A549 (cell line): ENCODE measurements at places on chromosomes 1 and 21.
A peak's percentile ranks its signal among the peaks of the same experiment; 100 is the strongest.

DNA sequence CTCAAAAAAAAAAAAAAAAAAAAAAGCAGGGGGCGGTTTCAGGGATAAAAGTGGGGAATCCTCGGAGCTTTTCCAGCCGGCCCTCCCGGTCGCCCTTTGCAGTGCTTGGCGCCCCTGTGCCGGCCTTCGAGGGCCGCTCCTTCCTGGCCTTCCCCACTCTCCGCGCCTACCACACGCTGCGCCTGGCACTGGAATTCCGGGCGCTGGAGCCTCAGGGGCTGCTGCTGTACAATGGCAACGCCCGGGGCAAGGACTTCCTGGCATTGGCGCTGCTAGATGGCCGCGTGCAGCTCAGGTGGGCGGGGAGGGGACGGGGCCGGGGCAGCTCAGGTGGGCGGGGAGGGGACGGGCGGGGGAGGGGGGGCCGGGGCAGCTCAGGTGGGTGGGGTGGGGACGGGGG, 25.3 kb downstream of the RNF223 start:
- DNase-seq, result no peak

GRCh38 chr1:180415985-180416633, 86.3 kb downstream of the ACBD6 start:
- peak; percentile 33 for DNase-seq

- DNase-seq, result no peak
These were observed 2.1 kb downstream of the SLC22A15 start for GRCh38 chr1:115978292-115978941.

DNA sequence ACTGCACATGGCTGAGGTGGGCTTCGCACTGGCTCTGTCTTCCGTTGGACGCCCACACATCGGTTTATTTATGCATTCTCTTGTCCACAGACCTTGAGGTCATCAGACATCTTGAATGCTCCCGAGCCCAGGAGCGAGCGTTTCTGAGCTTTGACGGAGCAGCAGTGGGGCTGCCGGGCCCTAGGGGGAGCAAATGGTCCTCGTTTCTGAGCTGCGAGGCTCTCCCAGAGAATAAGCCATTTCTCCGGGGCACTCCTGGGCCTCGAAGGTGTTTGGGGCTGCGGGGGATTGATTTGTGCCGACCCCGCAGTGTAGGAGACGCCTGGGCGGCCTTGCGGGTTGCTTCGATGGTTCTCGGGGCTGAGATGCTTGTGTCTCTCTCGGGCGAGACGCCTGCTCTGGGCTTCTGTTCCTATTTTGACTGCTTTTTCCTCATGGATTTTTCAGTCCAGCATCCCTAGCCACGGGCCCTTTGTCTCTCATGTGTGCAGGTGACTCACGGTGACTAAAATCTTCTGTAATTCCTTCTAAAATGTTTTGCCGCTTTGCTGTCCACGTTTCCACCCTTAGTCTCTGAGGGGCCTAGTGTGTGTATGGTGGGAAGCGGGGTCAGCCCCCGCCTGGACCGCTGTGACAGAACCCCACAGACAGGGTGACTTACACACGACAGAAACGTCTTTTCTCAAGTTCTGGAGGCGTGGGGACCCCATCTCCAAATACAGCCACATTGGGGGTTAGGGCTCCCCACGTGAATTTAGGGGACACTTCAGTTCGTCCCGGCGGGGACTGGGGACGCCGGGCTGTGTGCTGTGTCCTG, 62.1 kb downstream of the FAAP20 start:
- DNase-seq, result peak; percentile 14

DNA sequence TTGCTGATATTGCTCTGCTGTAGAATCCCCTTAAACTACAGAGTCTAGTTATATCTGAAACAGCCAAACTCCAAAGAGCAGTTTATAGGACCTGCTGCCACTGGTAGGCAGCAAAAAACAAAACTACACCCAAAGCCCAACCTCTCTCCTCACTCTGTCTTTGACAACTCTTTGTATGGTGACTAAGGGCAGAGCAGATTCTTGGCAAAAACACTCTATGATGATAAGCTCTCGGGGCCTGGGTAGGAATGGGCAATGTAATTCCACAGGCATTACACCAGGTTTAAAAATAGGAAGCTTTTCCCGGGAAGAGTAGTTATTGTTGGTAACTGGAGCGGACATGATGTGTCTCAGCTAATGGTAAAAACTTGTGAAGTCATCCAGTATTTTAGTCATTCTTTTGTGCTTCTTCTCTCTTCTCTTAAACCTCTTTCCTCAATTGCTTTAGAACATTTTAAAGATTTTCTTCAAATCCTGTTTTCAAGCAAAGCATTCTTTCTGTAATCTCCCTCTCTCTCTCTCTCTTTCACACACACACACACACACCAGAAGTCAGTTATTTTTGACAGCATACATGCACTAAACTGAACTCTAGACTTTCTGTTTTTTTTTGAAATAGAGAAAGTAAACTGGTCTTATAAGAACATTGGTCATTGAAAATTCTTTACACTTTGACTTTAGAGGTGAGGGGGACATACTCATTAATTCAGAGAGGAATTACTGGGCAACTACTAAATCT, 193.5 kb downstream of the PAPPA2 start:
- DNase-seq, result no peak
